GM04504 (cell line): ENCODE measurements at places on chromosomes 1 and 21.

- DNase-seq: no peak
Measured at GRCh38 chr1:76705560-76705959, 161.7 kb upstream of the ST6GALNAC5 start.

- DNase-seq: no peak
Measured at GRCh38 chr1:25460020-25460419, 29.3 kb downstream of the MACO1 start.

DNA sequence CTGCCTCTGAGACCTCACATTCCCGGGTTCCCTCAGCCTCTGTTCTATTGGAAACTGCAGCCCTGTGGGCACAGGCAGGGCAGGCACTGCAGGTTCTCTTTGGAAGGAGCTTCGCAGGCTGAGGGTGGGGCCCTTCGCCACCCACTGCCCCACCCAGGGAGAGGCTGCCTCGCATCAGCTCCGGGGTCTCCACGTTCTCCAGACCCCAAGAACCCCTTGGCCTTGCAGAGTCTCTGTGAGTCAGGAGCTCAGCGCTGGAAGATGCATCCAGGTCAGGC, 8.6 kb upstream of the C1orf159 start:
- no peak for DNase-seq

GRCh38 chr1:61724506-61724812, 482 bp downstream of the TM2D1 start:
- DNase-seq: no peak

DNA sequence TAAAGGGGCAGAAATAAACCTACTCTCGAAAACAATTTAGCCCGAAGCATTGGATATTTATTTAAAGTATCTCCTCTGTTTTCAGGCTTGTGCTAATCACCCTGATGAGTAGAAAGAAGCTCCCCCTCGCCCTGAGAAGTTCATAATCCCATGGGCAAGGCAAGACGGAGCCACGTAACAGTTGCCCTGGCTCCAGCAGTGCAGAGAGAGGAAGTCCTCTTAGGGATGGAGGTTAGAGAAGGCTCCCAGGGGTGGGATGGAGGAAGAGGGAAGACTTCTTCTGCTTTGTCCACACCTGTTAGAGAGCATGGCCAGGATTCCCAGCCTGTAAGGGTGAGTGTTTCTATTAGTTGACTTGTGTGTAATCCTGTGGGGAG, 3.4 kb upstream of the GPR25 start:
- no peak for DNase-seq

- no peak for DNase-seq
Measured at GRCh38 chr21:38349111-38349746, 92.4 kb downstream of the KCNJ15 start.

DNA sequence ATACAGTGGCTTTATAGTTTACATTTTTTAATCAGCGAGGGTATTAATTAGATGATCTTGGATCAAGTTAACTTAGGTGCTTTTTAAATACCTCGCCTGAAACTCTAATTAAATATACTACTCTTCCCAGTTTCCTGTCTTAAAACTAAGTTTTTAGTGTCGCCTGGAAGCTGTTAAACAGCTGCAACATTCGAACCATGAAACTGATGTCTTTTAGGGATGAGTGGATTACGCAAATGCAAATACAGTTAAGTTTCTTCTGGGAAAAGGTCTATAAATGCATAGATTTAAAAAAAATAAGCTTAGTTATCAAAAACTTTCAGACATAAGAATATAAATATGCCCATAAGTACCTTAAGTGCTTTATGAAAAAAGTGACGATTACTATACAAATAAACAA, 228.3 kb downstream of the PTPRC start:
- no peak for DNase-seq

DNA sequence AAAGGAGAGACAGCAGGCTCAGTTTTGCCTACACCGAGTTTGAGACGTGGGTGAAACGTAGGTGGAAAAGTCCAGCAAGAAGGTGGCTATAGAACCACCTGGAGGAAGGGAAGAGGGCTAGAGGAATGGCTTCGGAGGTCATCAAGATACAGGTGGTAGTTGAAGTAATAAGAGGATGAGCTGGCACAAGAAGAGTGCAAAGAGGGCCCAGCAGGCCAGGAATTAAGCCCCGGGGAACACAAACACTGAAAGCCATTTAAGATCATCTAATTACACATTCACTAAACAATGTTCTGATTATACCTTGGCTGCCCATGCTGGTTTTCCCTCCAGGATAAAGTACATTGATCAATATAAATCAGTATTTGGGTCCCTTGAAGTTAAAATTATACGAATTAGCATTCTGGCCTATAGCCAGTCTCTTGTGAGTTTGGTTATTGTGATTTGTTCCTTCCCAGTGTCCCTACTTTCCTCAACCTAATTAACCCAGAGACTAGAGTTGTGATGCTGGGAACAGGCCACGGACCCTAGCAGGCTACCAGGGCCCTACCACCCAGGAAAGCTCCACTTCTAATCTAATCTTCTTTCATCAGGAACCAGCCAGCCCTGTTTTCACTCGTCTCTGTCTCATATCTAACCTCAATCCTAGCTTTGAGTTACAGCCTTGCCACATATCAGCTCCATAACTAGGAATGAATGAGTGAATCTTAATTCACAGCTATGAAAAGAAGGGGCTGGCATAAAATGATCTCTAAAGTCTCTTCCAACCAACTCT, 26.4 kb upstream of the PPP1R15B start:
- no peak for DNase-seq

DNA sequence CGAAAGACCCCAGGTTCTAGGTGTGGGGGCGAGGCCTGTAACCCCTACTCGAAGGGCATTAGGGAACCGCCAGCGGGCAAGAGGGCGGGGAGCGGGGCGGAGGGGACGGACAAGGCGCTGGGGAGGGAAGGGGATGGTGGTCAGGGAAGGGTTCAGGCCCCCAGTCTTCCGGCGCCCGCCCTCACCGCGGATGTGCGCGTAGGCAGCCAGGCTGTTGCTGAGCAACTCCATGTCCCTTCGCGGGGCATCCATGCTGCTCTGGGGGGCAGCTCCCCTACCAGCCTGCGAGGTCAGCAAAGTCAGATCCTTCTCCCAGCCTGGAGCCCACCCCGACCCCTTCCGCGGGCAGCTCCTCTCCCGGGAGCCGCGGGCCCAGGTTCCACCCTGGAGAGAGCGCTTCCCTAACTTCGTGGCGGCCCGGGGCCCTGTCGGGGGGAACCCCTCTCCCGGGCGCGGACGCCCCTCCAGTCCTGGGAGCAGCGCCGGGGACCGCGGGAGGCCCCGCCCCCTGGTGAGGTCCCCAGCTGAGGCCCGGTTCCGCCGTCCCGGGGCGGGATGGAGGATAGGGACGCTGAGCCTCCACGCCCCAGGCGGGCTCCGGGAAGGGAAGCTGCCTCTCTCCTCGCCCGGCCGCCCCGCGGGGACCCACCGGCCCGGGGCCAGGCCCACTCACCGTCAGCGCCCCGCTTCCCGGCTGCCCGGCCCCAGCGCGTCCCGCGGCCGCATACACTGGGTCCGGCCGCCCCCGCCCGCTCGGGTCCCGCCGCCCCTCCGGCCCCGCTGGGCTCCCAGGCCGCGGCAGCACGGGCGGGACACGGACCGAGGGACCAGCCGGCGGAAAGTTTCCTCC, 434 bp downstream of the EVA1B start:
- no peak for DNase-seq

- DNase-seq: peak; percentile 61
Measured at GRCh38 chr1:93844262-93845045, 34.6 kb downstream of the DNTTIP2 start.
